ENCODE measurements at places on chromosomes 6 and 20.

GRCh38 chr20:18007534-18008292 lies 38.9 kb downstream of the MGME1 start:
- no peak for ATAC-seq

- ATAC-seq: peak; percentile 80
Measured at GRCh38 chr20:35319871-35320197, 27.6 kb upstream of the FAM83C start.

- ATAC-seq: no peak
Measured at GRCh38 chr6:6402006-6402405, 81.5 kb upstream of the F13A1 start.

DNA sequence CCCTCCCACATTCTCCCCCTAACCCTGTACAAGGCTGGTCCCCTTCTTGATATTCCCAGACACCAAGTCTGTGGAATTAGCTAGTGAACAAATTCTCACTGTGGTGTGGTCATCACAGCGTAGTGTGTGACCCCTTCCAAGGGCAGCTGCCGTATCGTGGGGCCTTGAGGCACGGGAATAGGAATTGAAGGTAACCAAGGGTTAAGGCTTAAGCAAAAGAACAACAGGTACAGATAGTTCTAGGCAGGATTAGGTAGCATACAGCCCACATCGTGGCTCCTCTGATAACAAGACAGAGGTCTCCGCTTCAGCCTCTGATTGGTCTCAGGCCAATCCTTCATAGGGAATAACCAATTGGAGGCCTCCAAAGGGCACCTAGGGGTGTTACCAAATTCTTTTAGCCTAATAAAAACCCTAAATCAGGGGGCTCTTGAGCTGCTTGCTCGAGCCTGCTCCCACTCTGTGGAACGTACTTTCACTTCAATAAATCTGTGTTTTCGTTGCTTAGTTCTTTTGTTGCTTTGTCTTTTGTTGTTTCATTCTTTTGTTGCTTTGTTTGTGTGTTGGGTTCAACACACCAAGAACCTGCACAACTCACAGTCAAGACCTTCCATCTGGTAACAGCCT lies 64.7 kb downstream of the GPR6 start:
- no peak for ATAC-seq

GRCh38 chr6:167350731-167351655 lies 26.1 kb downstream of the TTLL2 start:
- peak; percentile 96 for ATAC-seq

GRCh38 chr6:4028051-4028450 lies 50.9 kb downstream of the FAM217A start:
- ATAC-seq: no peak

- no peak for ATAC-seq
Measured at GRCh38 chr6:15431762-15432483, 186.1 kb downstream of the JARID2 start.

GRCh38 chr20:54606380-54606779 lies 131.0 kb downstream of the DOK5 start:
- no peak for ATAC-seq

- ATAC-seq: no peak
Measured at GRCh38 chr6:48670546-48670945, 559.5 kb upstream of the PTCHD4 start.

GRCh38 chr20:37394543-37395409 lies 48.8 kb downstream of the SRC start:
- ATAC-seq: peak; percentile 25

DNA sequence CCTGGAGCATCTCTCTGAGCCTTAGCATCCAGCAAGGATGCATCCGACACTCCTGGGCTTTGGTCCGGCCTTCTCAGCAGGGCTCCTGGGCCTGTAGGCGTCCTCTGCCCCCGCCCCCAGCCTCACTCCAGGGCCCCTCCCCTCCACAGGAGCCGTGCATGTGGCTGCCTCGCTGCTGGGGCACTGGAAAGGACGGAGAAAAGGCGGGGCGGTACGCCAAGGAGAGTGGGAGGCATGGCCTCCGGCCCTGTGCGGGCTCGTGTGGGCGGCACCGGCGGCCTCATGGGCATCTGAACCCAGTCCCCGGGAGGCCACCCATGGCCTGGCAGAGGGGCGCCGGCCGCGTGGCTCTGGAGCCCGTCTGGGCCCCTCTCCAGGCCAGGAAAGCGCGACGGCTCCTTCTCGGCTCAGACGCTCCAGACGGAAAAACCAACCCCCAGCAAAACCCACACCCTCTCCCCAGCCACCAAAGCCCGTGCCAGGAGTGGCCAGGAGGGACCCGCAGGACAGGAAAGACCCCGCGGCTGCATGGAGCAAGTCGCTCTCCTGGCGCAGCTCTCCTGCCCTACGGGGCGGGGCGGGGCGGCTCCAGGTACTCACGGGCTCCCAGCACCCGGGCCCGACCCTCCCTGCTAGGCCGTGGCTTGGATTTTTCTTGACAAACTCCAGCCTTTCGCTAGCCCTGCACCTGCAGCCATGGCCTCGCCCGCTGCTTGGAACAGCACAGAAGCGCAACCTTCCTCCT lies 419.9 kb downstream of the QKI start:
- no peak for ATAC-seq

DNA sequence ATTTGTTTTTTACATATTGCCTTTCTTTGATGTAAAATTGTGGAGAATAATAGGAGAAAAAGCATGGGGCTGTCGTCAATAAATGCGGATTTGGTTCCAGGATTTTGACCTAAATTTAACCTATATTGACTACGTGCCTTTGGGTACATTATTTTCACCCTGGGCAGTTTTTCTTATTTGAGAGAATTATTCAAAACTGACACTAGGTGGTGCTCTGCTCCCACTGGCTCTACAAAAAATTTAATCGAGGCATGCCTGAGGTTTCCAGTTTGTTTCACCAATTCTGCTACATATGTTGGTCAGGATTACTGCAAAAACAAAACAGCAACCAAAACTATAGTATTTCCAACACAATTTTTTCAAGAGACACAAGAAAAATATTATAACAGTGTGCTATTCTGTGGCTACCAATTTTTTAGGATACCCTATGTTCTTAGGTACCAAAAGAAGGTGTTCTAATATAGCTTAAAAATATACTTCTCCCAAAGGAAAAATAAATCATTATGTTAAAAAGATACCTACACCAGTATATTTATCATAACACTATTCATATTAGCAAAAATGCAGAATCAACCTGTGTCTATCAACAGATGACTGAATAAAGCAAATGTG lies 48.6 kb upstream of the FABP7 start:
- ATAC-seq: peak; percentile 75

GRCh38 chr6:125340991-125341390 lies 39.2 kb upstream of the HDDC2 start:
- no peak for ATAC-seq

GRCh38 chr6:168277274-168277669 lies 42.3 kb downstream of the DACT2 start:
- ATAC-seq: no peak

DNA sequence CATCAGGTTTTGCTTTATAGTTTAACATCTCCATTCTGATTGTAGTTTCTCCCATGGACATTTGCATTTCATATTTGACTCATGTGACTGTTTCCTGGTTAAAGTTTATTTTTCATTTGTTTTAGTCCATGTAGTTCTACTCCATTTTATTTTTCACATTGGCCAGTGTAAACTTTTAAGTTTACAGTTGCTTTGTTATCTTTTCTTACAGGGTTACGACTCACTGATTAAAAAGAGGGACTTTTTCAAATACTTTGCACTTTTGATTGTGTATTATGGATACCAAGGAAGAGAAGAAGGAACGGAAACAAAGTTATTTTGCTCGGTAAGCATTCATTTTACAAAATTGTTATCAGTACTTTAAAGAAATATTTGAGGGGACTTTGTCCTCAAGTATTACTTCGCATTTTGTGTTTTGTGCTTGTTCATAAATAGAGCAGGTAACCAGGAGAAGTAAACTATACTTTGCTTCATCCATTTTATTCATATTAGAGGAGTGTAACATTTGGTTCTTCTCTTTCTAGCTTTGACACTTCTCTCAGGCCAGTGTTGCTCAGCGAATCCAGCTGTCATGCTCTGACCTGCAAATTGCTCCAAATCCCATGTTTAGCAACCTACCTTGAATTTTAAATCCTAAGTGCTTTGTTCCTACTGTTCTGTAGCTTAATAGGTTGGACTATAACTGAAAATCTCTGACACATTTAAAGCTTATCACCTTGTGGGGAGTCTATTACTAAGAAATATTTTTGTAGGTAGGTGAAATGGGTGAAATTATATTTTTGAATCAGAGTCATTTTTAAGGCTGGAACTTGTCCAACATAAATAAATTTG lies 24.5 kb downstream of the NCOA7 start:
- no peak for ATAC-seq

DNA sequence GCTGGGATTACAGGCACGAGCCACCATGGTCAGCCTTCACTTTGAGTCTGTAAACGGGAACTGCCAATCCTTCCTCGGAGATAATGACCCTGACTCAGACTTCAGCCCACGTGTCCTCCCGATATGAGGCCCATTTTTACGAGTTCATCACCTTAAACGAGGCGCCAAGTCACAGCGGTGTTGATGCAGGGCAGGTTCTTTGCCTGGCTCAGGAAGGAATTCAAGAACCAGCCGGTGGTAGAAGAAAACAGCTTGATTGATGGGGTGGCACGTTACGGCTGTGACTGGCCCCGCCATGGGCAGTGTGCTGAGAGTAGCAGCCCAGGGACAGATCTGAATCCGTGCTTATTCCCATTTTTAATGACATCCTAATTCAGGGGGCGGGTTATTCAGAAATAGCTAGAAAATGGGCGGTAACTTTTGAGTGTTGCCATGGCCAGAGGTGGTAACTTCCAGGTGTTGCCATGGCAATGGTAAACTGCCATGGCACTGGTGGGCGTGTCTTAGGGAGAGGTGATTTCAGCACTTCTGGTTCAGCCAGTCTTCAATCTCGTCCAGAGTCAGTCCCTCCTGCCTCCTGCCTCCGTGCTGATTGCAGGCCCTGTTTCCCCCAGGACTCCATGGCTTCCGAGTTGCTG lies 9.1 kb upstream of the MAP1LC3A start:
- ATAC-seq: no peak

- no peak for ATAC-seq
Measured at GRCh38 chr6:134117409-134117808, 65.0 kb upstream of the SLC2A12 start.

DNA sequence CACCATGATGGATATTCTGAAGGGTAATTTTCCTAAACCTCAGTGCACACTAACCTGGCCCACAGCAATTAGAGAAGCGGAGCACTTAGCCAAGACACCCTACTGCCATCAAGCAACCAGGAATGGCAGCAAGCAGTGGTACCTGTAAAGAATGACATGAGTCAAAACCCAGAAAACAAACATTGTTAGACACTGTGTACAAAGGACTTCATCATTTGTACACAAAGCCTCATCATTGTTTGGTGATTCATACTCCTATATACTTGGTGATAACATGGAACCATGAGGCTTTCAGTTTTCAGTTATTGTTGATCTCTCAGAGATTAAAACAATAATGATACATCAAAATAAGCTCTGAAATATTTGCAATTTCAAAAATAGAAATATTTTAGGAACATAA lies 74.6 kb downstream of the MLIP start:
- no peak for ATAC-seq

DNA sequence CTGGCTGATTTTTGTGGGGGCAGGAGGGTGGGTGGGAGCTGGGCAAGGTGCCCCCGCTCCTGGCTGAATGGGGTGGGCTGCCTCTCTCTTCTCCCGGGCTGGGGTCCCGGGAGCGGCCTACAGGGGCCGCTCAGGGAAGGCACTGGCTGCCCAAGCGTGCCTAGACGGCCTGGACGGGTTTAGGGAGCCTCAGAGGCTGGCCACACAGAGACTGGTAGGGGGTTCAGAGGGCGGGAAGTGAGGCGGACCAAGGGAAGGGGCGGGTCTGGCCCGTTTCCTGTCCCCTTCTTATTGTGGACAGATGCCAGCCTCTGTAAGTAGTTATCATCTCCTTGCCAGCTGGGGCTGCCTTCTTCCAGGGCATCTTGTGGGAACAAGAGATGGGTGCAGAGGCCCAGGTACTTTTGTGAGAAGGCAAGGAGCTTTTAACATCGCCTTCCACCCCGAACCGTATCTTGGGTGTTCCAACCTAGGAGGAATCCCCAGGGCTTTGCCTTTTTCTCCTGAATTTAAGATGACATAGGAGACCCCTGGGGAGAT lies 437 bp downstream of the CD40 start:
- no peak for ATAC-seq

GRCh38 chr6:110367825-110368224 lies 9.7 kb upstream of the METTL24 start:
- no peak for ATAC-seq

DNA sequence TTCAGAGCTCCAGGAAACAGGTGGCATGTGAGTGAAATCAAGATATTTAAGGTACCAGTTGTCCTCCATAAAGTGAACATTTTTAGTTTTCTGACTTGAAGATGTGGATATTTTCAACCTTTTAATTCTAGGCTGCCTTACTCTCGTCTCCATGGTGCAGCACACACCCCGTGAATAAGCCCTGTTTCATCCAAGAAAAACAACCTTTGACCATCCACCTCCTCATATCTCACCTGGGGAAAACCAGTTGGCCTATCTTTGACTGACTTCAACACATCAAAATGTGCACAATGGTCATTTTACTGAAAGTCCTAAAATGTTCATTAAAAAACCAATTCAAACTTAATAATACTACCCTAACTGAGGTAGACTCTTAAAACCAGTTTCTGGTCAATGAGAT lies 73.8 kb upstream of the CD2AP start:
- no peak for ATAC-seq

- ATAC-seq: no peak
Measured at GRCh38 chr6:96465321-96465903, 56.2 kb upstream of the UFL1 start.

GRCh38 chr6:50007819-50008218 lies 14.0 kb downstream of the DEFB110 start:
- peak; percentile 57 for ATAC-seq

DNA sequence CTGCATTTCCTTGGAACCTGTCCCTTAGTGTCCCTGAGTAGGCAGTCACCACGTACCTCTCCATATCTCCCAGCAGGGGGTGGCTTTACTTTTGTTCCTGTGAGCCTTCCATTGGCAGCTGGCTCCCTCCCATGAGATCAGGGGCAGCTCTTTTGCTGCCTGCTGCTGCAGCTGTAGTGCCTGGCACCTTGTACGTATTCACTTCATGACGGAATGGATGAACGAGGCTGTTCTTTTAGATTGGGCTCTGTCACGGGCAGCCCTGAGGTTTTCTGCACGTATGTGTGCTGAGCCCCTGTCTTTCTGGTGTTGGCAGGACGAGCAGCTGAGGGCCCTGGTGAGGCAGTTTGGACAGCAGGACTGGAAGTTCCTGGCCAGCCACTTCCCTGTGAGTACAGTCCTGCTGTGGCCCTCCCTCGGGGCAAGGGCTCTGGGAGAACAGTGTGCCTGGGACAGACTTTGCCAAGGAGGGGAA lies 14.6 kb downstream of the MYBL2 start:
- ATAC-seq: peak; percentile 51

DNA sequence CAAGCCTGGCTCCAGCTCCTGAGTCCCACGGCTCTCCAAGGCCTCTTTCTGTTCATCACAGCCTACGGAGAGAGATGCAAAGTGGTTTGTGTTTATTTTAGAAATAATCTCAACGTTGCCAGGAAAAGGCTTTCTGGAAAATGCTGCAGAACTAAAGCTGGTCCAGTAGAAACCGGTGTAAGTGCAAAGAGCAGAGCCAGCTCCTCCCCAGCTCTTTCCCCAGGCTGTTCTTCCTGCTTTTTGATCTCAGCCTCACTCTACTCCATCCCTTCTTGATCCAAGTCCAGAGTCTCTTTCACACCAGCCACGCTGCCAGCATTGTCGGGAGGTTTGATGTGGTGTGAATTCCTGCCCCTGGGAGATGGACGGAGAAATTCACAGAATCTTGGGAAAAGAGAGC lies 69.8 kb downstream of the TMEM170B start:
- no peak for ATAC-seq
